NCI-H69 (cell line): ENCODE measurements at places on chromosomes 5 and 9.

DNA sequence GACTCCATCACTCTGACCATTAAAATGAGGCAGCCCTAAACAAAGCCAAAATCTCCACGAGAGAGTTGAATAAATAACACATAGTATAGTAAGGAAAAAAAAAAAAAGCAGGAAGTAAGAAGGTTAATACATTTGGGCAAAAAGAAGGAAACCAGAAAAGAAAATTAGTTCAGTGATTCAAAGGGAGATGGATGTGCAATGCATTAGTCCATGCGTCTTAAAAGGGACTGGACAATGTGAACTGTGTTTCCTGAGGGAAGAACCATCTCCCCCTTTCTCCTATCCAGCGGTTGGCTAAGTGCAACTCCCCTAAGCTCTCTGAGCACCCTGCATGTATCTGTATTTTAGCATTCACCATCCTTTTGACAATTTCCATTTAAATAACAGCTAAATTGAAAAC is 1.4 kb downstream of the ANKRA2 start:
- DNase-seq = peak; percentile 24

DNA sequence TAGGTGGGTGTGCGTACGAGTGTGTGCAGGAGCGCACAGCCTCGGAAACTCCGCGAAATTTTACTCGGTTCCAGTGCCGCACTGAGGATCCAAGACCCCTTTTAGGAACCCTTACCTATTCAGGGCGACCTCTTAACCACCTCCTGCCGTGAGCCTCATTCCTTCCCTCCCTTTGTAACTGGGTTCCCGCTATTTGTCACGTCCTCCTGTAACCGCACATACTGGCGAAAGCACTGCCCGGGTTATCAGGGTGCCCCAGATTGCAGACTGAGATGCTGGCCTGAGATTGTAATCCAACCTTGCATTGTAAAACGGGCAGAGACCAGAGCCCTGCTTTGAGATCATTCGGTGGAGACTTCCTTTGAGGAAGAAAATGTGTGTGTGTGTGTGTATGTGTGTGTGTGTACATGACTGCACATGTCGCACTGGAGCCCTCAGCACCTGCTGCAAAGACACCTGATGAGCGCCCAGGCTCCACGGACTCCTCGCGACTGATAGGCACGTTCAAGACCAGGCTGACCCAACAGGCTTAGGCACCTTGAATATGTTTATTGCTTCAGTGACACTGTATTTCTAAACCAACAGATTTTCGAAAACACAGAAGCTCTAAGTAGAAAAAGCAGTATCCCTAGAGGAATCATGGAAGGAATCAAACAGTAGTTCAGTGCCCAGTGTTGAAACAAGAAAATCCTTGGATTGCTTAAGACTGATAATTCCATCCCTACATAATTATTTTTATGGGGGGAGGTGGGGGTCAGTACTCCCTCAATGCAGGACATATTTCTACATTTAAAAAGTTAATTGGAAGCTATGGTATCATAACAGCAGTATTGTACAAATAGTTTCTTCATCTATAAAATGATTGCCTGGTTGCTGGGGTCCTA is 86.5 kb upstream of the TNFAIP8 start:
- peak; percentile 89 for DNase-seq

DNA sequence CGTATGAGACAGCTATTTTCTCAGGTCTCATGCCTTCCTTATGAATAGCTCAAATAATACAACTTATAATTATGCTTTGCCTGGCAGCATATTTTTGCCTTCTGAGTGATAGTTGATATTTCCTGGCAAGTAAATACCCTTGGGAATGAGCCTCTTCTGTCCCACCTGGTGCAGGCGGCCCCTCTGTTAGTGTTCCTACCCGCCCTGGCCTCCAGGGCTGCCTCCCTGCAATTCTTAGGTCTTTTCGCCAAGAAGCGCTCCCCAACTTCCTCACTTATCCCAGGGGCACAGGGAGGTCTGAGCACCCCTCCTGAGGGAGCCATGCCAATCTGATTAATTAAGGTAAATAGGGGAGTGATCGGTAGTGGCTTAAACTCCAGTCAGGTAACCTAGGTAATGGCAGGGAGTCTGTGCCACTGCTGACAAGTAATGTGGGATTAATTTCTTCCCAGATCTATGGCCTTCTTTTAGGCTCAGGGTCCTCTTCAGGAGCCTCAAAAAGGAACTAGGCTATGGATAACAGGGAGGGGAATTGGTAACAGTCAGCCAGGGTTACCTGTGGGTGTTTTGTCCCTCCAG is 81.5 kb downstream of the GALNT10 start:
- DNase-seq = peak; percentile 60

DNA sequence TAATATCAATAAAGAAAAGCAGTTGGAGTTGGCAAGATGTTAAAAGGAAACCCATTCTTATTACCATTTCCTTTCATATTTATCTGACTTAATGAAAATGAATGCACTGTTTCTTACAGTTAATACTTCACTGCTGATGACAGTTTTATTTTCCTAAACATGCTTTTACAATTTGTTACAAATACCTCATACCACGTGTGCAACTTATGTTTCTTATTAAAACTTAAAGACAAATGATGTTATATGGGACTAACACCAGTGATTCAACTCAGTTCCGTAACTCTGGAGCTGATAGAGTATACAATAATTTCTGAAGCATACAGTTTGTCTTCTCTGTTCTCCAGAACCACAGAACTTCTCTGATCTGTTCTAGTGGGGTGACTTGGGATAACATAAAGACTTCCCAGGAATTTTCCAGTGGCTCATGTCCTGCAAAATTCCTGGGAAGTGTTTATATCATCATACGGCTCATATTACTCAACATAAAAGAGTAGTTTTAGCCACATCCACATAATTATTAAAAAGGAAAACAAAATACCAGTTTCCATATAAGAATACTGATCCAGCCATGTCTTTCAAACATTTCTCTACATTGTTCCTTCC is 1259.0 kb upstream of the C9orf72 start:
- DNase-seq = no peak

- no peak for DNase-seq
Observed at GRCh38 chr5:151285683-151286082, 17.9 kb downstream of the SLC36A3 start.
